ENCODE measurements at places on chromosomes 13 and 19.

GRCh38 chr13:39374741-39375189 lies 228.2 kb downstream of the LHFPL6 start:
- no peak for DNase-seq

- no peak for DNase-seq
Measured at GRCh38 chr13:110416131-110417025, 109.3 kb downstream of the COL4A2 start.

DNA sequence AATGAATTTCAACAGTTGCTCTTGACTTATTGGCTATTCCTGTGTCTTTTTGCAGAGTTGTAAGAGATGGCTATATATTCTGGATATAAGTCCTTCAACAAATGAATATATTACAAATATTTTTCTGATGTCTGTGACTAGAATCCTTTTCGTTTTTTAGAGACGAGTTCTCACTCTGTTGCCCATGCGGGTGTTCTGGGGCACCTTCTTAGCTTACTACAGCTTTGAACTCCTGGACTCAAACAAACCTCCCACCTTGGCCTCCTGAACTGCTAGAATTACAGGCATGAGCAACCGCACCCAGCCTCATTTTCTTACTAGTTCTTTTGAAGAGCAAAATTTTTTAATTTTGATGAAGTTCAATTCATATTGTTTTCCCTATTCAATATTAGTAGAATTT lies 287.8 kb downstream of the LIG4 start:
- no peak for DNase-seq

GRCh38 chr19:35260694-35261304 lies 8.0 kb upstream of the USF2 start:
- no peak for DNase-seq

DNA sequence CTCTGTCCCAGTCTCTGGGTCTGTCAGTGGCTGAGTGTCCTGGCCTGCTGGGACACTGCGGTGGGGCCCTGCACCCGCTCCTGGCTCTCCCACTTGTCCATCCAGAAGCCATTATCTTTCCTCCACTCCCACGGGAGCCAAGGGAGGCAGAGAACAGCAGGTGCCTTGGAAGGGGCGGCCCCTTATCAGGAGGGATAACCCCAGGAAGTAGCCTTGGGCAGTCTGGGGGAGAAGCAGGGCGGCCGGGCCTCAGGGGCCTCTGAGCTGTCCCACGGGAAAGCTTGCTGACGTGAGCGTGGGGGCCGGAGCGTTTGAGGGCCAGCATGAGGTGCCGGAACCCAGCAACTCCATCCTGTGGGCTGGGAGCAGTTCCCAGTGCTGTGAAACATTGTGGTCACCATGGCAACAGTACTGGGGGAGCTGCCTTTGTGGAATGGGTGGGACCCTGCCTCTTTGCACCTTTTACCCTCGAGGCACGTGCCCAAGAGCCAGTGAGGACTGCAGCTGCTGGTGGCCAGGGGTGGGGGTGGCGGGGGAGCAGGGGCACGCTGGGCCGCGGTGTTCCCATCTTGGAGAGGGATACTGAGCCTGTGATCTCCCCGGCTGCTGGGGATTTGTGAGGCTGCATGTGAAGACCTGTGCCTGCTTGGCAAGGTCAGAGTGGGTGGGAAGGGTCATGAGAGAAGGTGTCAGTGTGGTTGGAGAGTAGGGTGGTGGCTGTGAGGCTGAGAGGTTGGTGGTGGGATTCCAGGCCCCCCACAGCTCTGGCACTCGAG lies 20.9 kb downstream of the KLHL26 start:
- DNase-seq = no peak

DNA sequence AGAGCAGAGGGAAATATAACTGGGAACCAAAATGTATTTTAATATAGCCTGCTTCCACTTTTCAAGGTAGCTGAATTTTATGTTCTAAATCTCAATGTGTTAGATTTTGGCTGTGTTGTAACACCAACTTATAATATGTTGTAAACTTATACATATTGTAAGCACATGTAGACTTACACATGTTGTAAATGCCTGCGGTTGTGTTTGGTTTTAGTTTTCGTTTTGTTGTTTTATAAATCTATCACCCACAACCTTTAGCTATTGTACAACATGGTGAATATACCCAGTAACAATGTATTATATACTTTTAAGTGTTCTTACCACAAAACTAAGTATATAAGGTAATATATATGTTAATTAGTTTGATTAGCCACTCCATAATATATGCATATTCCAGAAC lies 15.6 kb downstream of the KCTD4 start:
- no peak for DNase-seq

DNA sequence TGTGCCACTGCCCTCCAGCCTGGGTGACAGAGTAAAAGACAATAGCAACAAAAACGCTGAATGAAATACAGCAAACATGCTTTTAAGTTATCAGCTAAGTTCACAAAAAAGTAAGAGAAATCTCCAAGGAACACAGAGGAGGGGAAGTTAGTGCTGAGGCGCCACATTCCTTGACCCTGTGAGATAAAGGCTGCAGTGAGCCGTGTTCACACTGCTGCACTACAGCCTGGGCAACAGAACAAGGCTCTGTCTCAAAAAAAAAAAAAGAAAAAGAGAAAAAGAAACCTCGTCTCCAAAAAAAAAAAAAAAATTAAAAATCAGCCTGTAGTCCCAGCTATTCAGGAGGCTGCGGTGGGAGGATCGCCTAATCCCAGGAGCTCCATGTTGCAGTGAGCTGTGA lies 16.3 kb upstream of the DOCK6 start:
- no peak for DNase-seq

DNA sequence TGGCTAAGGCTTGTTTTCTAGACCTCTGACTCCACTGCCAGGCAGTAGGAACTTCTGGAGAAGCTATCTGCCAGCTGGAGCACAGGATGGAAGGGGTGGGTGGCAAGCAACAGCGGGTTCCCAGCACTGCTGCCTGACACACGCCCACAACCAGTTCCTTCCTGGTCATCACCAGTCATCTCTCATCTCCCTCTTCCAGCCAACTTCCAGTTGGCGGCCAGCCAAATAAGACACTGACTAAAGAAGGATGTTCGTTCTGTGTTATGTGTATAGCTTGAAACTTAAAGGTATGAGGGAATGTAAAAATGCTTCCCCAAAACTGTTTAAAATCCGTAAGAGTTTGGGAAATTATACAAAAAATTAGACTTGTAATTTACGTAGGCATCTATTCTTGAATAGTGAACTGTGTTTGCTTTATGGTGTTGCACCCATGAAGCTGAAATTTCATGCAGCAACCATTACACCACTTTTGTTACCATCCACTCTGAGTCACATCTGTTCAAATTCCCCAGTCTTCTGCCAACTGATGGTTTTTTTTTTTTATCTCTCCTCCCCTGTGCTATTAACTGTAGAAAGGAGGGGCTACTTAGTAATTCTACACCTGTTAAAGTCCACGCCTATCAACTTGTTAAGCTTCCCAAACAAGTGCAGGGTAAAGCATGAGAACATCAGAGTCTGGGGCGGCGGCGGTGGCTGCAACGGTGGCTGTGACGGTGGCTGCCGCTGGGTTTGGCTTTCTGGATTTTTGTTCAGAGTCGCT lies 86.2 kb upstream of the FRY start:
- DNase-seq = peak; percentile 46

DNA sequence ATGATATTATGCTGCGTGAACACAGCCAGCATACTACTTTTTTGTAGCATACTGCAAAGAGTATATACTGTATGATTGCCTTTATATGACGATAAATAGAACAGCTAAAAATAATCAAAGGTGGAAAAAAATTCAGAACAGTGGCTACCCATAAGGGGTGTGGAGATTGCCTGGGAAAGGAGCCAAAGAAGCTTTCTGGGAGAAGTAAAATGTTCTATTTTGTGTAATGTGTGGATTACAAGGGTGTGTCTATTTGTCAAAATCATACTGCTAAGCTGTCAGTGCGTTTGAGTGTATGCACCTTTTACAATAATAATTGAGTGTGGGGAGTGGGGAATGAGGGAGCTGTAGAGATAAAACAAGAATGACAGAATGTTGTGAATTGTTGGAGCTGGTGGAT lies 45.2 kb upstream of the MTIF3 start:
- DNase-seq = peak; percentile 23

GRCh38 chr13:70386919-70387318 lies 278.7 kb upstream of the KLHL1 start:
- no peak for DNase-seq

DNA sequence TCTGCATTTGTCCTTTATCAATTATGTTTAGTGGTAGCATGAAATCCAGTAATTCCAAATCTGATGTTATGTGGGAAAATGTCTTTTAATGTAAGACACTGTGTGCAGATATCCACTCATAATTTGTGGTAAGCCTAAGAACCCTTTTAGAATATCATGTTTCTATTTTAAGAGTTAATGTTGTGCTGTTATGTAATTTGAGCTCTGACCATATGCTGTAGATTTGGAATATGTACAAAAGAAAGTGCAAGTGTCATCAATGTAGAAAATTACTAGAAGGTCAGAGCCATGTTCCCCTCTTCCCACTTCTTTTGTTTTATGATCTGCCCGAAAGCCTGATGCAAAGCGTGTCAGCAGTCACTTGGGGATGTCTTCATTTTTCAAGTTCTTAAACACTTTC lies 44.5 kb downstream of the SCEL start:
- no peak for DNase-seq

Data from NCI-H2227 treated with DMSO at 0.1 percent for 48 hours (cell line).